ENCODE measurements at places on chromosomes 12 and 14.

- H3K27ac ChIP-seq: no peak overlapping the region
- no peak overlapping the region for H3K4me3 ChIP-seq
- H3K36me3 ChIP-seq: no peaks in the 10 kb centered on the region
- H3K4me1 ChIP-seq: peaks cover 30% of the 10 kb centered on the region
- H3K27me3 ChIP-seq: peaks cover 100% of the 10 kb centered on the region
Observed at GRCh38 chr12:53981634-53982565, 3.0 kb upstream of the HOXC10 start.

GRCh38 chr12:1318327-1319031 is 275.9 kb downstream of the FBXL14 start:
- peaks cover 18% of the 10 kb centered on the region for H3K36me3 ChIP-seq
- no peak overlapping the region for H3K4me3 ChIP-seq
- H3K27ac ChIP-seq: peak overlapping the region; percentile 91
- H3K4me1 ChIP-seq: peaks cover 11% of the 10 kb centered on the region
- no peaks in the 10 kb centered on the region for H3K27me3 ChIP-seq

DNA sequence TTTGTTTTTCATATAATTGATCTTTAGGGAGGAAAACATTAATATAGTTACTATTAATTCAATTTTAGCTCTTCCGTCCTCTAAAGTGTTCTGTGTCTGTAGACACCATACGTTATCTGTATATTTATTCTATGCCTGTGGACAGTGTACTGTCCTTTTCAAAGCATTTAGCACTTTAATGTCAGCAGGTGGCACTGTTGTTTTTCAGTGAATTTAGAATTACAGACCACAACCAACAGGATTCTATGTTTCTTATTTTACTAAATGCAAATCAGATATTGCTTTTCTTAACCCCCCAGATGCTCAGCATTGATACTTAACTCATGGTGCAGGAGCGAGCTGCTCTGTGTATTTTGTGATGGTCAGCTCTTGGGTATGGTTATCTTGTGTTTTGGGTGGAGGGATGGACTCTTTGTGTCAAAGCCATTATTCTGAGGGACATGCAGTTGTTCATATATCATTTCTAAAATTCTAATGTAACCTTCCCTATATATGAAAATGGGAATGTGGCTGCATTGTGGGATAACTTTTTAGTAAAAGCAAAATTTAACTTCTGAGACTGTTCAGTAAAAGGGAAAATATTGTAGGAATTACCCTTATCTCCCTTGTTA is 65.2 kb downstream of the PAPOLA start:
- no peak for DNase-seq
- no peaks in the 10 kb centered on the region for H3K27me3 ChIP-seq
- H3K36me3 ChIP-seq: peaks cover 34% of the 10 kb centered on the region

DNA sequence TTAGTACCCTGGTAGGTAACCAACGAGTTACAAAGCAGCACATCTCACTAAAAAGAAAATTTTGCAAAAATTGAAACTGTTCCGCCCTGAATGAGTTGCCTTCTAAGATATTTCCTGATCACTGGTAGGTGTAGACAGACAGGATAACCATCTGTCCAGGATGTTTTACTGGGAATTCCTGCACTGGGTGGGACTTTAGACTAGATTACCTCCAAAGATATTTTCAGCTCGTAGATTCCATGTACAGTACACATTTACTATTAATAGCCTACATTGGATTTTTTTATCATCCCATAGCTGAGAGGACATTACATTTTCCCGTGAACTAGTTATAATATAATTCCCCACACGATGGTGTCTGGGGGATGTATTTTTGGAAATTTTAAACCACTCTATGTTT is 139.6 kb downstream of the DYRK2 start:
- DNase-seq: no peak
- H3K4me3 ChIP-seq: no peak overlapping the region
- no peak overlapping the region for H3K27ac ChIP-seq
- H3K4me1 ChIP-seq: peaks cover 16% of the 10 kb centered on the region

- H3K27me3 ChIP-seq: no peaks in the 10 kb centered on the region
- no peaks in the 10 kb centered on the region for H3K36me3 ChIP-seq
- H3K27ac ChIP-seq: no peak overlapping the region
- H3K4me3 ChIP-seq: no peak overlapping the region
- H3K4me1 ChIP-seq: peaks cover 6% of the 10 kb centered on the region
- peak; percentile 41 for DNase-seq
Observed at GRCh38 chr12:9378430-9378835, 170.2 kb upstream of the PZP start.

GRCh38 chr12:121626853-121627640 is 717 bp downstream of the ORAI1 start:
- peaks cover 6% of the 10 kb centered on the region for H3K36me3 ChIP-seq
- peak overlapping the region; percentile 80 for H3K27ac ChIP-seq
- peak overlapping the region; percentile 81 for H3K4me3 ChIP-seq
- H3K27me3 ChIP-seq: no peaks in the 10 kb centered on the region

GRCh38 chr12:16553457-16553856 is 52.5 kb downstream of the LMO3 start:
- H3K36me3 ChIP-seq: no peaks in the 10 kb centered on the region
- no peak for DNase-seq
- H3K27ac ChIP-seq: no peak overlapping the region
- no peaks in the 10 kb centered on the region for H3K27me3 ChIP-seq
- peaks cover 53% of the 10 kb centered on the region for H3K4me1 ChIP-seq

DNA sequence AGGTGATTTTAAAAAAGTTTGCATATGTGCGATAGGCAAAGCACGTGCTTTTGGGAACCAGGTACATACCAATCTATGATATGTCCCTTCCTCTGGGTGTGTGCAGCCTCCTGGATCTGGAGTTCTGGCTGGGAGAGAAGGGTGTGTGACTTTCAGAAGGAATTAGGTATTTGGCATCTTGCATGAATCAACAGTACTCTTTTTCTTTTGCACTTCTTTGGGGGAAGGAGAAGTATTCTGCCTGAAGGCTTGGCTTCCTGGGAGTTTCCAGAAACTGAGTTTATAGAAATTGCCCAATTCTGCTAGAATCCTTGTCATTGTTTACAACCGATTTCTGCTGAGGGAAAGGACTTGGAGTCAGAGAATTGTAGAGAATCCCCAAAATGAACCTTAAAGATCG is 2.9 kb upstream of the CLMN start:
- peaks cover 36% of the 10 kb centered on the region for H3K27me3 ChIP-seq
- no peak overlapping the region for H3K4me3 ChIP-seq
- peaks cover 19% of the 10 kb centered on the region for H3K4me1 ChIP-seq
- no peak overlapping the region for H3K27ac ChIP-seq

GRCh38 chr12:105083551-105084105 is 630 bp downstream of the ALDH1L2 start:
- no peaks in the 10 kb centered on the region for H3K36me3 ChIP-seq
- DNase-seq: peak; percentile 32
- H3K4me3 ChIP-seq: peak overlapping the region; percentile 88

- peaks cover 8% of the 10 kb centered on the region for H3K27me3 ChIP-seq
- no peak for DNase-seq
- no peaks in the 10 kb centered on the region for H3K36me3 ChIP-seq
- no peak overlapping the region for H3K27ac ChIP-seq
- H3K4me3 ChIP-seq: no peak overlapping the region
- H3K4me1 ChIP-seq: peaks cover 14% of the 10 kb centered on the region
Observed at GRCh38 chr14:21768875-21769257, 95.2 kb upstream of the OR4E1 start.

DNA sequence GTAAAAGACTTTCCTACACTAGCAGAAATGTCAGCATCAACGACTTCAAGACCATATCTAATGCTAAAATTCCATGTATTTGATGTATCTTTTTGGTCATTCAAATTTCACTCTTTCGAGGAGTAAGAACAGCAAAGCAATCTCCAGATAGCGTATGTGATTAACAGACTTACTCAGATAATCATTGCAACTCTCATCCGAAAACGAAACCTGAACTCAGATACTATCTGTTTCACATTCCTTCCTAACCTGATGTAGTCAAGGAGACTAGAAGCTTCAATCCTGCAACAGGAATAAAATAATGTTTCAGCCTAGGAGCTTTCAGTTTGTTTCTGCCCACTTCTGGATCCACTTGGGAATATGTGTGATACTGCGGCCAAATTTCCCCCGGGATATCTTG is 286.3 kb downstream of the NUAK1 start:
- H3K36me3 ChIP-seq: no peaks in the 10 kb centered on the region
- H3K4me3 ChIP-seq: no peak overlapping the region
- no peaks in the 10 kb centered on the region for H3K27me3 ChIP-seq
- no peak for DNase-seq
- no peaks in the 10 kb centered on the region for H3K4me1 ChIP-seq

DNA sequence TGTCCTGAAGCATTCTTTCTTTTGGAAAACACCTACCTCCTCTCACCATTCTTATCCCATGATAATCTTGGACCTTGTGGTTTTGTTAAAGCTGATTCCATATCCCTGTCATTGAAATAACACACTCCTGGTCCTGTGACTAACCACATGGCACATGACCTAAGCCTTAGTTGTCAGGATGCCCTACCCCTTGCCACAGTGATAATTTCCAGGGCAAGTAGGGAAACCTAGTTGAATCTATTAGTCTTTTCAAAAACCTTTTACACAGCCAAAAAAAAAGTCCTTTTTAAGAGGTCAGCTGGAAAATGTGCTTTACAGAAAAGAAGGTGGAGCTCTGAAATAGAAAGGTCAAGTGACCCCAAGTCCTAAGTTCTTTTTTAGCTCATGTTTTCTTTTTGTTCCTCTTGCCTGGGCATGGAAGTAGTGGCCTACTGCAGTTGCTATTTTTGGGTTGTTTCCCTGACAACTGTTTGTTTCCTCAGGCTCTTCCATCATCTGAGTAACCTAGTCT is 608.4 kb downstream of the LRFN5 start:
- H3K36me3 ChIP-seq: no peaks in the 10 kb centered on the region
- H3K4me3 ChIP-seq: no peak overlapping the region
- H3K27me3 ChIP-seq: no peaks in the 10 kb centered on the region
- H3K27ac ChIP-seq: no peak overlapping the region
- no peaks in the 10 kb centered on the region for H3K4me1 ChIP-seq

- H3K27me3 ChIP-seq: no peaks in the 10 kb centered on the region
- no peaks in the 10 kb centered on the region for H3K4me1 ChIP-seq
- H3K4me3 ChIP-seq: no peak overlapping the region
- H3K36me3 ChIP-seq: no peaks in the 10 kb centered on the region
- H3K27ac ChIP-seq: no peak overlapping the region
Observed at GRCh38 chr14:91732859-91733477, 1.1 kb upstream of the CATSPERB start.

GRCh38 chr12:32170437-32170998 is 63.9 kb downstream of the BICD1 start:
- no peak overlapping the region for H3K4me3 ChIP-seq
- H3K27me3 ChIP-seq: no peaks in the 10 kb centered on the region
- H3K36me3 ChIP-seq: peaks cover 6% of the 10 kb centered on the region
- no peak for DNase-seq
- peak overlapping the region; percentile 93 for H3K27ac ChIP-seq

DNA sequence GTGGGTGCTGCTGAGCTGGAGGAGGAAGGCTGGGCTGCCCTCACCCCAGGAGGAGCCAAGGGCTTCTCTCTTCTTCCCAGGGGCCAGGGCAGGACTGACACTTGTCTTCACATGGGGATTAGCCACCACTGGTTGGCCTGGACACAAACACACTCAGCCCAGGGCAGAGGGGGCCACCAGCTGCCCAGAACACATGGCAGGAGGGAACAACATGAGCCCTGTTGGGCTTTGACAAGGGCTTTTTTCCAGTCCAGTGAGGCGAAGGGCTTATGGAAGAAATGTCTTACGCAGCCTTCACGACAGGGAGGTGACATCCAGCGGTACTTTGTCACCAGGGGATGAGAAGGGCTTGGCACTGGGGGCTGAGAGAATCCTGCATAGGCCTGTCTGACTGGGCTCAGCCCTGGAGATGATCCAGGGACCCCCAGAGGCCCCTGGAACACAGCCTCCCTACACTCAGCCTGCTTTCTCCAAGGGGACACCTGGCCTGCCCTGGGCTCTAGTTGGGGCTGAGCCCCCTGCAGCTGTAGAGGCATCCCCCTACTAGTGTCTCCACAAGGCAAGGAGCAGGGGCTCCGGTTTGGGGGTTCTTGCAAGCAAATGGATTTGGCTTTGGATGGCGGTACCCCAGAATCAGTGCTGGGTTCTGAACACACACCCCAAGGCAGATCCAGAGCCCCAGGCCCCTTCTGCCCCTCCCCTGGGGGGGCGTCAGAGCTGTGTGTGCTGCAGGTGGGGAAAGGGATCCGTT is 18.9 kb downstream of the ARL6IP4 start:
- no peaks in the 10 kb centered on the region for H3K27me3 ChIP-seq
- no peaks in the 10 kb centered on the region for H3K36me3 ChIP-seq
- DNase-seq: no peak
- no peak overlapping the region for H3K27ac ChIP-seq
- no peak overlapping the region for H3K4me3 ChIP-seq

DNA sequence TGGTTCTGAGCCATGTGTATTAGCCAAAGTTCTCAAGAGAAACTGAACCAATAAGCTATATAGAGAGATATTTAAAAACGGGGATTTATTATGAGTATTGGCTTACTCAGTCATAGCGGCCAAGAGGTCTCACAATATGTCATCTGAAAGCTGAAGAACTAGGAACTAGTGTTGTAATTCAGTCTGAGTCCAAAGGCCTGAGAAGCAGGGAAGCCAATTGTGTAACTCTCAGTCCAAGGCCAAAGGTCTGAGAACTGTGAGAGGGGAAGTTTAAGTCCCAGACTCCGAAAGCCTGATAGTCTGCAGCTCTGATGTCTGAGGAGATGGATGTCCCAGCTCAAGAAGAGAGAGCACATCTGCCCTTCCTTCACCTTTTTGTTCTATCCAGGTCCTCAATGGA is 344.8 kb upstream of the USP15 start:
- DNase-seq: no peak
- peaks cover 4% of the 10 kb centered on the region for H3K4me1 ChIP-seq
- no peak overlapping the region for H3K27ac ChIP-seq
- H3K4me3 ChIP-seq: no peak overlapping the region

- no peaks in the 10 kb centered on the region for H3K27me3 ChIP-seq
- peaks cover 9% of the 10 kb centered on the region for H3K4me1 ChIP-seq
- DNase-seq: no peak
- H3K4me3 ChIP-seq: no peak overlapping the region
- no peak overlapping the region for H3K27ac ChIP-seq
Observed at GRCh38 chr12:99529966-99530365, 117.6 kb upstream of the GARIN6 start.

GRCh38 chr14:23407516-23408306 is at the start of gene MYH6:
Gene MYH6 (minus strand): TSS chr14:23408273. CDS start chr14:23407223, 1,050 bp downstream.
- H3K27me3 ChIP-seq: peaks cover 33% of the 10 kb centered on the region
- H3K27ac ChIP-seq: no peak within 1 kb of the TSS
- no peak within 1 kb of the TSS for H3K4me3 ChIP-seq
- no peaks in the 10 kb centered on the region for H3K36me3 ChIP-seq
- DNase-seq: no peak
